Stimulated activated CD8-positive, alpha-beta memory T cell treated with anti-CD3 and anti-CD28 coated beads, Interleukin-2, amount 100 ng/mL, for 1 hour (primary cell): ENCODE measurements at places on chromosomes 12 and 14.

DNA sequence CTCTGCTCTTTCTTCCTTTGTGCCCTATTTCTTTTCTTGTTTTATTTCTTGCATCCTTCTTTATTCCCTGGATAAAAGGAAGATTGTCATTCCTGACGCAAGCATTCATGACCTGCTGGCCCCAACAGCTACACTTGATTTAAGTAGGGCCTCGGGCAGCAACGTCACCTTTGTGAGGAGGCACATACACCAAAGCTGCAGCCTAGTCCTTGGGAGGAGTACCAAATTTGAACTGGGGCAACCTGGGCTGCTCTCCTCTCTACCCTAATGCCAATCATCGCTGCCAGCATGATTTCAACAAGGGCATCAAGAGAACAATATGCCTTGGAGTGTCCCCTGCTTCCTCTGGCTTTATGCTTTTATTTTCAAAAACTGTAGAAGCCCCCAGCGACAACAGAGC lies 76.4 kb downstream of the C12orf50 start:
- no peak for DNase-seq

DNA sequence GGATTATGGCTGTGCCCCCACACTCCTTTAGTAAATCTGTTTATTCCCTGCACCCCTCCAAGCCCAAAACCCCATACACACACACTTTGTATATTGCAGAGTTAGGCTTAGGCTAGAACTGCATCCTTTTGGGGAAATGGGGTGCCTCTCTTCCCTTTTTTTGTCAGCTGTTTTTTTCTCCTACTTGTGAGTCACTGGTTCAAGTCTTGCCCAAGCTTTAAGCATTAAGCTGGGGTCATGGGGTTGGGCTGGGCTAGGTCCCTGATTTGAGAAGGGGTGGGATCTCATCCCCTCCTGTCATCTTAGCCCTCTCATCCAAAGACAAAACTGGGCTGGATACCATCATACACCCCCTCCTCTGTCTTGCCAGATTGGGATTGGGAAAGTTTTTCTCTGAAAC lies 1.6 kb downstream of the LRP1 start:
- DNase-seq: no peak

DNA sequence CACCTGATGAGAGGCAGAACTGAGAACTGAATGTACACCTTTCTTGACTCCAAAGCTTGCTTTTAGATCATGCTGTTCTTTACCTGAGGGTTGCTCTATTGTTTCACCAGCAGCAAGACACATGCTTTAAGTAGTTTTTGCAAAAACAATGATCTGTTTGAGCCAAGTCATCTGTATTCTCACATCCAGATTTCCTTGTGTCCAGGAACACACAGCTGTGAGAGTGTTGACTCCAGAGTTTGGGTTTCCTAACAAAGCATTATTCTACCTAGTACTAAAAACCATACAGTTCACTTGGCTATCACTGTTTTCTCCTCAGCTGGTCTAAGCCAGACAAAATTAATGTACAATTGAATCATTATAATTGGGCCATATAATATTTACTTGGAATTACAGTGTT lies 120.4 kb downstream of the STAB2 start:
- DNase-seq: no peak

GRCh38 chr12:3115078-3115477 lies 37.9 kb downstream of the TSPAN9 start:
- no peak for DNase-seq

GRCh38 chr12:96064271-96064670 lies 28.9 kb upstream of the LTA4H start:
- DNase-seq: no peak

DNA sequence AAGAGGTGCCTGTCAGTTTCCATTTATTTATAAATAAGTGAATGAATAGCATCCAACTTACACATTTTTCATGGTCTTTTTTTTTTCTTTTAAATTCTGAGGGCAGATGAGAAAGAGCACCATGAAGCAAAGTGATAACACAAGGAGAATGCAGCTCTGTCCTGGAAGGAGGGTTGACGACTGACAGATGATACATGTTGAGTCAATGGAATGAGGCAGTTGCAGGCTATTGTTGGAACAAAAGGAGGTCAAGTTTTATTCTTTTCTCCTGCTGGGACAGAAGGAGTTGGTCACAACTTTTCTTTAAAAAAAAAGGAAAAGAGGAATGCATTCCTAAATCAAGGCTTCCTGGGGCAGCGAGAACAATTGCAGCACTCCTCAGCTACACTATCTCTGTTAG lies 119.9 kb upstream of the PLEKHG7 start:
- DNase-seq: no peak

GRCh38 chr12:107779077-107779831 lies 4.8 kb downstream of the ASCL4 start:
- DNase-seq: no peak

DNA sequence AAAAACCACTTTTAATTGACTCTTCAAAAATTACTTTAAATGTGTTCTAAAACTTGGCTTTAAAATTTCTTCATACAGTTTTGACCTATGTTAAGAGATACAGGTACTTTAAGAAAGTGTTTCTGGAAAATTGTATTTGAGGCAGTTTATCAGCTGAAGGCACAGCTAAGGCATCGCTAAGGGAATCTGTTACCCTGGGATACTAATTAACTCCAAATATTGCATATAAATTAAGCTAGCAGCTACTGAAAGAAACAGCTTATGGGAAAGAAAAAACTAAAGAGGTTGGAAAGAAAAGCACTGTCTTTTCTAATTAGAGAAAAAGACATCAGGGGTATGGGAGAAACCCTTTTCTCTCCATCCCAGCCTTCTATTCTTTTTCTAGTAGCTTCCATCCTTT lies 134.1 kb upstream of the SLC35F4 start:
- no peak for DNase-seq

DNA sequence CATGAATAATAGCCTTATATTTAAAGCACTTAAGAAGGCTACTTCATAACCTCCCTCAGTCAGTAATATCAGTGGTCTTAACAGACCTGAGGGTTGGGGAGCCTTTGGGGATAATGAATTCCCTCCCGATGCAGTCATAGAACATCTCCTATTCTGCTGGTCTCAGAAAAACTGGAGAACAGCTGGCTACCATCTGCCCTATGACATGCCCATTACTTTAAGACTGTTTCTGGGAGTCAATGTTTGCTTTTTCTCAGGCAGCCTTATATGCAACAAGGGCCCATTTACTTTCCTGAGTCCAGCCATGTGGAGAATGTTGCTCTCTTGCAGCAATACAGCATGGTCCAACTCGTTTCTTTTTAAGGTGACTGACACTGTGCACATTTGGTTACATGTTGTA lies 161.7 kb upstream of the PARP11 start:
- DNase-seq: no peak

- DNase-seq: no peak
These were observed 65.7 kb downstream of the TTC9 start for GRCh38 chr14:70707138-70708038.

GRCh38 chr14:61516964-61517653 lies 178.2 kb upstream of the HIF1A start:
- DNase-seq: no peak

GRCh38 chr14:89669193-89669592 lies 252.2 kb upstream of the FOXN3 start:
- DNase-seq: no peak

GRCh38 chr12:57519796-57520052 lies 590 bp downstream of the DDIT3 start:
- DNase-seq: no peak

GRCh38 chr12:94560431-94561221 lies 89.7 kb downstream of the TMCC3 start:
- DNase-seq: no peak

GRCh38 chr12:6198985-6199530 lies 1.1 kb upstream of the CD9 start:
- DNase-seq: no peak

- no peak for DNase-seq
These were observed 46.8 kb downstream of the ACACB start for GRCh38 chr12:109163167-109163566.

GRCh38 chr12:74770552-74770951 lies 232.9 kb downstream of the ATXN7L3B start:
- no peak for DNase-seq

DNA sequence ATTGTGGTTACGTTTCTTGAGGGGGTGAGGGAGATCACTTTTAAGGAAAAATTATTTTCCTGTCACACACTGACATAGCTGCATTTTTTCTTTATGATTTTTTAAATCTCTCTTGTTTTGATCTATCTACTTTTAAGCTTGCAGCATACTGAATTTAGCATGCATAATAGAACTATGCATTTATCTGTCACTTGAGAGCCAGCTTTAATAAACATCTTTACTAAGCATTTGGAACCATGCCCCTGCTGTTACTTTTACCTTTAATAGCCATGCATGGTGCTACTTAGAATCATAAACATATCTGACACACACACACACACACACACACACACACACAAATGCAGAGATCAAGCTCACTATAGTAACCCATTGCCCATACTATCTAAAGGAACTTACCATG lies 486.2 kb downstream of the NELL2 start:
- DNase-seq: no peak

DNA sequence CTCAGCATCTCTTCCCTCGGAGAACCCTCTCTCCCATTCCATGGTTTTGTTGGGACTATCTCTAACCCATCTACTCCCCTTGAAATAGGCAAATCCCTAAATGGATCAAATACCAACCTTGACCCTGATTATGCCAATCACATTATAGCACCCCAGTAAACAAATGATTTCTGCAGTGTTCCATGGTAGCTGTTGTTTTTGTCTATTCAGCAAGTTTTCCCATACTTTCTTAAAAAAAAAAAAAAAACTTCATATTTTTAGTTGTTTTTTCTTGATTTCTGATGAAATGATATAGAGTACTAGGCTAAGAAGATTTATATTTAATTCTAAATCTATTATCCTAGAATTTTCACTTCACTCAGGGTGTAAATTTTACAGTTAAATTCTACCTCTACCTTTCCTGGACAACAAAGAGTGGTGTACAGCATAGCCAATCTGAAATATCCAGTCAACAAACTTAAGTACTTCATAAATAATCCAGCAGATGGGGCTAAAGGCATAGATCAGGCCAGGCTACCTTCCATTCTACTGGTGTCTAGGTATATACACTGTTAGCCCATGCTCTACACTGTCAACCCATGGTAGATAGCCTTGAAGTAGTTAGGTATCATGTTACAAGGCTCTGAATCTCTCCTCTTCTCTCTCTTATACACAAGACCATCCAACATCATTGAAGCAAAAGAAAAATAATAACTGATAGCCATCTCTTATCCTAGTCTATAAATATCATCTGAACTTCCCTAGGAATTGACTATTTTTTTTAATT lies 82.2 kb downstream of the PLEKHG7 start:
- no peak for DNase-seq

- no peak for DNase-seq
These were observed 1.1 kb downstream of the MIS18BP1 start for GRCh38 chr14:45251912-45252311.

- no peak for DNase-seq
These were observed 136.1 kb downstream of the KICS2 start for GRCh38 chr12:64085996-64086395.

- peak; percentile 40 for DNase-seq
These were observed 21.0 kb upstream of the PSMC1 start for GRCh38 chr14:90235179-90235976.

- no peak for DNase-seq
These were observed 24.2 kb upstream of the CLEC14A start for GRCh38 chr14:38280081-38280480.

- no peak for DNase-seq
These were observed 15.8 kb downstream of the FOXA1 start for GRCh38 chr14:37579274-37579673.

DNA sequence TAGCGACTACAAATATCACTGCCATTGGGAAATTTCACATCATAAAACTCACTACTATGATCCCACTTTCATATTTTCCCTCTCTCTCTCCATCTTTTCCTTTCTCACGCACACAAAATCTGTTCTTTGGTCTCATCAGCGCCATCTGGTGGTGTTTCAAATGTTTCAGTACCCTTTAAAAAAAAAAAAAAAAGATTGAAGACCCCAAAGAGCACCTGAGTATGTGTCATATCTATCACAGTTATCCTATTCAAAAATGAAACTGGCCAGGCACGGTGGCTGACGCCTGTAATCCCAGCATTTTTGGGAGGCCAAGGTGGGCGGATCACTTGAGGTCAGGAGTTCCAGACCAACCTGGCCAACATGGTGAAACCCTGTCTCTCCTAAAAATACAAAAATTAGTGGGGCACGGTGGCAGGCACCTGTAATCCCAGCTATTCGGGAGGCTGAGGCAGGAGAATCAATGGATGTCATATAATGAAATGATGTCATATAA lies 72.4 kb downstream of the TTC9 start:
- DNase-seq: peak; percentile 8

- DNase-seq: no peak
These were observed 70.8 kb downstream of the SRGAP1 start for GRCh38 chr12:63915105-63915800.

DNA sequence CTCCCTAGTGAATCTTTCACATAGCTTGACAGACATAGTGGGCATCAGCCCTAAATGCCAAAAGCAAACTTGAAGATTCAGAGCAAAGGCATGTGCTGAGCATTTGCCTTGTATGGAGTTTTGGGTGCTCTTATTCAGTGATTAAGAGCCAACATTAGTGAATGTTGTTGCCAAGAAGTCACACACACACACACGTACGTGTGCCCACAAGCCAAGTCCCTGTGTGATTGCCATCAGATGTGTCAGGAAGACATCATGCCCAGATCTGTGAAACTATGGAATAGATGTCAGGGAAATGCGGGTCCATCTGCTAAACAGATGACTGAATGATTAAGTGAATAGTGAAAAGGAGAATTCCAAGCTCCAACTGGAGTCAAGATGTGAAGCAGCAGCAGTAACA lies 149.0 kb downstream of the AKAP6 start:
- DNase-seq: no peak

- no peak for DNase-seq
These were observed 24.6 kb upstream of the ITPR2 start for GRCh38 chr12:26857465-26858176.

DNA sequence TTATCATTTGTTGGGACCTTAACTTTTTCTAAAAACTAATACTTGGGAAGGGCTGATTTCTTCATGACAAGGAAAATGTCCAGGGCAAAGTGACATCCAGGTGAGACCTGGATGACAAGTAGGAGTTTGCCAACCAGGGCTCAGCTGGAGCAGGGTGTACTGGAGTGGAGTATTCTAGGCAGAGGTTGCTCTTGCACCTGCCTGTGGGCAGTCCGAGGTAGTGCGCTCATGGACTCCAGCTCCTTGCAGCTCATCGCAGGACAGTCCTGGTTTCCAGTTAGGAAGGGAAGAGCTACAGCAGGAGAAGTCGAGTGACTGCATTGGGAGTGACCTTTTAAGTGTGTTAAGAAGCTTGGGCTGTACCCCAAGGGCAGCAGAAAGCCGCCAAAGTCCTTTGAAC lies 175.9 kb downstream of the PELI2 start:
- no peak for DNase-seq
